Kidney glomerular epithelial cell (primary cell): ENCODE measurements at places on chromosomes 7 and 10.

DNA sequence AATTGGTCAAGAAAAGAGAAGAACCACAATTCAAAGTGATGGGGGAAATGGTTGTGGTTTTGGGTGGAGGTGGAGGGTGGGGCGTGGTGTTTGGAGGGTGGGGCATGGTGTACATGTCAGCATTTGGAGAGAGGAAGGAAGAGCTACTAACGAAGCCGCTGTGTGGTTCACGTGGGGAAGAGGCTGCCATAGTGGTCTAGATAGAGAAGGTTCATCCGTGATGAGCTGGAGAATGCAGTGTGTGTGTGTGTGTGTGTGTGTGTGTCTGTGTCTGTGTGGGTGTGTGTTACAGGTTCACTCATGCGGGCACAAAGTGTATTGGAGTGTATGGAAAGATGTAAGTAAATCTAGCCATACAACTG lies 6.1 kb upstream of the VCL start:
- DNase-seq, result no peak

DNA sequence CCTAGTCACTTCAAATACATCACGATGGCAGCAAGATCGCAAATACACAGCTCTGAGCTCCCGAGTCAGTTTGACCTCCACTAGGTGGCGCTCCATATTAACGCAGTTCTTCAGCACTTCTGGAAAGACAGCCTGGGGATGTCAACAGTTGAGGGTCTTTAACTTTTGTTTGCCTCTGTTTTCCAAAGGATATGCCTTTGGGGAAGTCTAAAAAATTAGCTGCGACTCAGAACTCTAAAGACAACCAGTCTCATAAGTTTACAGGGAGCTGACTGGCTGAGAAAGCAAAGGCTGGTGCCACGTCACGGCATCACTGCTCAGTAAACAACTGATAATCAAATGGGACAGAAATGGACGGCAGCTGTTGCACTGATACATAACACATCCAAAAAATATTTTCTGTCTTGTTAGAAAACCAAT lies 458.8 kb downstream of the SORCS1 start:
- peak; percentile 74 for DNase-seq

GRCh38 chr7:121204537-121204936 lies 124.3 kb upstream of the WNT16 start:
- no peak for DNase-seq

DNA sequence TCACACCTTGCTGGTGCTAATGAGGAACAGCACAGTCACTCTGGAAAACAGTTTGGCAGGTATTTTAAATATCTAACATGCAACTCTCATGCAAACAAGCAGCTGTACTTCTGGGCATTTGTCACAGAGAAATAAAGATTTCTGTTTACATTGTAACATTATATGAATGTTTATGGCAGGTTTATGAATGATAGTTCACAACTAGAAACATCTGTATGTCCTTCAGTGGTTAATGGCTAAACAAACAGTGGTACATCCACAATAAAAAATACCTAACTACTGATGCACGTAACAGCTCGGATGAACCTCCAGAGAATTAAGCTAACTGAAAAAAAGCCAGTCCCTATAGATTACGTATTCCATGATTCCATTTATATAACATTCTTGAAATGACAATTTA lies 109.6 kb downstream of the GPR37 start:
- no peak for DNase-seq

GRCh38 chr7:29898301-29898700 lies 91.3 kb downstream of the SCRN1 start:
- no peak for DNase-seq

DNA sequence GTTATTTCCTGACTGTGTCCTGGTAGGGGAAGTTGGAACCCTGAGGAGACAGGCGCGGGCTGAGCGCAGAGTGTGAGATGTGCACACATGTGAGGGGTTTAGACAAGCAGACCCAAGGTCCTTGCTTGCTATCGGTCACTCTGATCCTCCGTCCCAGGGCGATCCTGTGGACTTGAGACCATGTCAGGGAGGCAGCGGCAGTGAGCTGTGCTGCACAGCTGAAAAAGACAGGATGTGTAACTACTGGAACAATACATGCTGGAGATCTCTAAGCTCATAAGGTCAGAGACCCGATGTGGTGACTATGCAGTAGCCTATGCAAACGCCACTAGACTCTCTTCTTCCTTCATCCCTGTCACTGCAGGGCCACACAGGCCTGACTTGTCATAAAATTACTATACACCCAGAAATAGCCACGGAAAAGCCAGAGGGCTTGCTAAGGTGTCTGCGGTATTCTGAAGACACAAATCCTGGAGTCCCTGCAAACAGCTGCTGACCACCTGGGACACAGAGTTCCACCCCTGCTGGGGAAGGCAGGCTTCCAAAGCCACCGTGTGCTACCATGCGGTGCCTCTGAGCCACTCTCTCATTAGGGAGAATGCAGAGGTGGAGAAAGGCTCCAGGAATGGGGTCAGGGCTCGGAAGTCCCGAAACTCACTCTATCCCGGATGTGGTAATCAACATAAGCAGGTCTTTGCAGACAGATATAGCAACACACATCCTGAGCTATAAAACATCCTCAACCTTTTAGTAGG lies 91.1 kb upstream of the DDC start:
- DNase-seq, result no peak

- DNase-seq, result no peak
Measured at GRCh38 chr7:95389516-95389915, 6.7 kb downstream of the PON3 start.

DNA sequence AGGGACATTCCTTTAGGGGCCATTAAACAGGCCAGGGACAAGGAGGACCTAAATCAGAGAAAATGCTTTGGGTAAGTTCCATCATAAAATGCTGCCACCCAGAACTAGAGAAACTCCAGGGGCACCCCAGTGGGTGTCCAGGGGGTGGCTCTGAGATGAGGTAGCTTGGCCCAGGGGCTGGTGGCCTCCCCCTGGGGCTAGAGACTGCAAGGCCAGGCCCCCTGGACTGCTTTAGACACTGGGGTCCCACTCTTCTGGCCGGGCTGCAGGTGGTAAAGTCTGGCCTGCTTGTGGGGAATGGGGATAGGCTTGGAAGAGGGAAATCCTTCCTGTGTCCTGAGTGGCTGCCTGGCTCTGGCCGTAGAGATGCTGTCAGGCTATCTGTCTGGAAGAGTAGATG lies 169.6 kb upstream of the PODXL start:
- no peak for DNase-seq

GRCh38 chr7:129466796-129467195 lies 32.6 kb downstream of the STRIP2 start:
- DNase-seq, result no peak

- no peak for DNase-seq
Measured at GRCh38 chr7:40701836-40702551, 567.2 kb downstream of the SUGCT start.

GRCh38 chr7:80435521-80435920 lies 76.3 kb downstream of the GNAT3 start:
- no peak for DNase-seq

DNA sequence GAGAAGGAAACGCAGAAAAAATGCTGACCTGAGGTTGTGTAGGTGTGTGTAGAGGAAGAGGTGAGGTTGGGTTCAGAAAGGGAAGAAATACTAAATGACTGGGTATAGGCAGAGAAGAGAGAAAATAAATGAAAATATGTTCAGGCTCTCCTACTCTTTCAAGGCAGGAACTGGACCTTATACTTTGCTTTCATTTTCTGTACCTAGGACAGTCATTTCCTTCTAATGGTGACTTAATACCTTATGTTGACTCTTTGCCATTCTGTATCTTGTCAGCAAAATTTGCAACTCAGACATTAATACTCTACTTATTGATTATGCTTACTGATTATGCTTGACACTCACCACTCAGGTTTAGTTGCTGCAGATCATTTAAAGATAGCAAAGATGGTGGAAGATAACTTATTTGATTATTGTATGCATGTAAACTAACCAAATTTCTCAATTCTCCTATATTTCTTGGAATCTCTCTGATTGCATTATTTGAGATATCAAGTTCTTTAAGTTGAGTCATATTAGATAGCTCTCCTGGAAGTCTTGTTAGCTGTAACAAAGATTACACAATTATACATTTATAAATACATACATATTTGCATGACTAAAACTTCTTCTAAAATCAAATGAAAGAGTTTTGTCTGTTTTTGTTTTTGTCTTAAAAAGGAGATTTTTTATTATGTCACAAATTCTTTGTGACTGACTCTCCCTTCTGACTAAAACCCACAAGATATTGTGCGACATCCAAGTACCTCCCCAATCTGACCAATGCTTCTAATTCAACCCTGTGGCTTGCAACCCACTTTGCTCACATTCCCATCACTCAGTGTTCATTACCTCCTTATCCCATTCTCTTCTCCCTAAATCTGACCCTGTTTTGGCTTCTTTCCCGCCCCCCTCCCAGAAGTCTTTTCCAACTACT lies 20.0 kb downstream of the LRRD1 start:
- peak; percentile 12 for DNase-seq

GRCh38 chr10:33115738-33116719 lies 158.0 kb upstream of the ITGB1 start:
- DNase-seq, result peak; percentile 69

- DNase-seq, result no peak
Measured at GRCh38 chr10:9508606-9509005, 1454.1 kb downstream of the GATA3 start.

GRCh38 chr7:3194501-3195141 lies 106.4 kb upstream of the SDK1 start:
- DNase-seq, result peak; percentile 97

DNA sequence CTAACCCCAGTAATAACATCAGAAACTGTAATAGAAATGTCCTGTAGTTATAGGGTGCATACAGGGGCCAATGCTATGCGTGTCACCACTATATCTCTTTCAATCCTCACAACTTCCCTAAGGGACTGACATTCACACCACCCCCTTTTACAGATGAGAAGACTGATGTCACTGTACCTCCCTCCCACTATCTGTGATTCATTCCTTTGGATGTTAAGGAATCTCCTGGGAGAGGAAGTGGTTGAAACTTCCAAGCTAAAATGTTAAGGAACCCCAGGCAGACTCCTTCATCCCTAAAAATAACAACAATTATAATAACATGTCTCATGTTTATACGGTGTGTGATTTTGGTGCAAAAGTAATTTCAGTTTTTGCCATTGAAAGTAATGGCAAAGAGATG lies 5.4 kb downstream of the COL13A1 start:
- peak; percentile 82 for DNase-seq

- DNase-seq, result no peak
Measured at GRCh38 chr10:113213035-113213434, 263.0 kb downstream of the TCF7L2 start.

- no peak for DNase-seq
Measured at GRCh38 chr7:125241548-125241947, 311.9 kb upstream of the POT1 start.

- no peak for DNase-seq
Measured at GRCh38 chr10:50600286-50600685, 23.5 kb downstream of the SGMS1 start.

GRCh38 chr7:1995426-1995825 lies 237.3 kb downstream of the MAD1L1 start:
- no peak for DNase-seq

GRCh38 chr7:105322655-105323277 lies 66.0 kb downstream of the SRPK2 start:
- DNase-seq, result no peak

- DNase-seq, result no peak
Measured at GRCh38 chr7:30738026-30738915, 13.7 kb upstream of the INMT start.

DNA sequence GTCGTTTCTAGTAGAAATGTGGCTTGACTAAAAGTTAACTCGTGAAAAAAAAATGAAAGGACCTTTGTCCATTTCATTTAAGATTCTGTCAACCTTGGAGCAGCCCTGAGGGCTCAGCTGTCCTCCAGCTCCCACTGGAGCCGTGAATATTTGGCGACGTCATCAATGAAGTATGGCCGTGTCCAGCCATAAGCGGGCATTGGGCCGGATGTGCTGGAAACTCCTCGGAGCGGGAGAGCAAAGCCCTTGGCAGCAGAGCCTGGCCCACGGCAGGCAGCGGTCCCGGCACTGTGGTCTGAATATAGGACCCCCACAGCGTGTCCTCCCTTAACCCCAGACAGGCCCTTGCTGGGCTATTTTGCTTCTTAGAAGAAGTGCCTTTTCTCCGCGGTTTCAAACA lies 50.0 kb downstream of the JAKMIP3 start:
- DNase-seq, result no peak

DNA sequence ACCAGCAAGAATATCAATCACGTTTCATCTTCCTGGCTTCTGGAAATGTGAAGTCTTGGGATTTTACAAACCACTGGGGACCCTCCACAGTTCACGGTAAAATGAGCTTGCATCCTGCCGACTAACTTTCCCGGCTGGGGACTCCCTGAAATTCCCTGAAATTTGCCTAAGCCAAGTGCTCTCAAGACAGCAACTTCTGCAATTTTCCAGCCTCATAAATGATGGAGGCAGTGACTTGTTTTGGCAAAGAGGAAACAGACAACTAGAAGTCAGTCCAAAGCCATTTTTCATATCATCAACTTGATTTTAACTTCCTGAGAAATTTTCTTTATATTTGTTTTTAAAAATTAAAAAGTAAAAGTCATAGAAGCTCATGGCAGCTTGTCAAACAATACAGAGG lies 212.3 kb downstream of the FANK1 start:
- no peak for DNase-seq

DNA sequence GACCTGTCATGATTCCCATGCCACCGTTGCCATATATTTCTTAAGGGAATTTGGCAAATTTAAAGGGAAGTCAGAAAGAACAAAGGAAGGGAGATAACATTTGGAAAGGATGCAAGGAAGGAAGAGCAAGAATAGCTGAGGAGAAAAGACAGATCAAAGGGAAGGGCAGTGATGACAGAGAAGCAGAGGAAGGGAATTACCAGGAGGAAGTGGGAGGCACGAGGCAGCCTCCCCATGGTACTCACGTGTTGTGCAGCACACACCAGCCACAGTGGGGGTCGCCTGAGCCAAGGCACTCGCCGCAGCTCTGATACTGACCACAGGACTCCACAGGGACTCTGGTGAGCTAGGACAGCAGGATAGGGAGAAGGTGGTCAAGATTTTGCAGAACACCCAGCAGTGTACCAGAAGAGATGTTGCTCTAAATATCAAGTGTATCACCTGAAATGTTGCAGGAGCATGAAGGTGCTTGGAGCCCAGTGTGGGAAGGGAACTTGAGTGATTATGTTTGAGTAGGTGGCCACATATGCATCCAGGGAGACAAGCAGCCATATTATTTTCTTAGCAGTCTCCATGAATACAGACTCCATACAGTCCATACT lies 335.3 kb downstream of the PLXNA4 start:
- DNase-seq, result no peak

DNA sequence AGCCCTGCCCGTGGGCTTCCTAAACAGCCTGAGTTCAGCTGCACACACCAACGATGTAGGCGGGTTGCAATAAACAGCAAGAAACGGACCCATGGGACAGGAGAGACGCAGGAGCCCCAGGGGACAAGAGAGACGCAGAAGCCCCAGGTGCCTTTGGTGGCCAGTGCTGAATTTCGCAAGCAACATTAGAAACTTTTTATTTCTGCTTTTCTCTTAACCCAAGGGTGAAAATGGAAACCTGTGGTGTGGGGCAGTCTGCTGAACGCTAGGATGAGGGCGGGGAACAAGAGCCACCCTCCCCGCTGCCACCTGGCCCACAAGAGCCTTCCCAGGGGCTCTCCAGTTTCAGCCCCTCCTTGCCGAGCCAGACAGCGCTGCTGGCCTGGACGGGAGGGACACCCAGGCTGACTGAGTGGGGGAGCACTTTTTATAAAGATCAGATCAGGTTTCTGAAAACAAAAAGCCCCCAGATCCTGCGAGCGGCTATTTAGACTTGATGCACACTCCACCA lies 20.0 kb upstream of the GPR146 start:
- DNase-seq, result no peak
